ENCODE measurements at places on chromosomes 7 and 10.
A peak's percentile ranks its signal among the peaks of the same experiment; 100 is the strongest.

DNA sequence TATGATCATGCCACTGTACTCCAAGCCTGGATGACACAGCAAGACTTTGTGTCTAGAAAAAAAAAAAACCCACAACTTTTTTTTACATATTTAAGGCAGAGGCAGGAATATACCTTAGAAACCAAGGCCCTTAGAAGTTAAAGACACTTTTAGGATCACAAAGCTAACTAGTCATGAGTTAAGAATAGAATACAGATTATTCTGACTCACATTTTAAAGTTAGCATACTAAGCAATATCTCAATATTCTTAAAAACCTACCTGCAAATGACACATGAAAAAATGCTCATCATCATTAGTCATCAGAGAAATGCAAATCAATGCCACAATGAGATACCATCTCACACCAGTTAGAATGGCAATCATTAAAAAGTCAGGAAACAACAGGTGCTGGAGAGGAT, 177.7 kb downstream of the CHCHD3 start:
- DNase-seq, result no peak

- DNase-seq, result no peak
These were observed 14.1 kb downstream of the STAG3 start for GRCh38 chr7:100191775-100192174.

DNA sequence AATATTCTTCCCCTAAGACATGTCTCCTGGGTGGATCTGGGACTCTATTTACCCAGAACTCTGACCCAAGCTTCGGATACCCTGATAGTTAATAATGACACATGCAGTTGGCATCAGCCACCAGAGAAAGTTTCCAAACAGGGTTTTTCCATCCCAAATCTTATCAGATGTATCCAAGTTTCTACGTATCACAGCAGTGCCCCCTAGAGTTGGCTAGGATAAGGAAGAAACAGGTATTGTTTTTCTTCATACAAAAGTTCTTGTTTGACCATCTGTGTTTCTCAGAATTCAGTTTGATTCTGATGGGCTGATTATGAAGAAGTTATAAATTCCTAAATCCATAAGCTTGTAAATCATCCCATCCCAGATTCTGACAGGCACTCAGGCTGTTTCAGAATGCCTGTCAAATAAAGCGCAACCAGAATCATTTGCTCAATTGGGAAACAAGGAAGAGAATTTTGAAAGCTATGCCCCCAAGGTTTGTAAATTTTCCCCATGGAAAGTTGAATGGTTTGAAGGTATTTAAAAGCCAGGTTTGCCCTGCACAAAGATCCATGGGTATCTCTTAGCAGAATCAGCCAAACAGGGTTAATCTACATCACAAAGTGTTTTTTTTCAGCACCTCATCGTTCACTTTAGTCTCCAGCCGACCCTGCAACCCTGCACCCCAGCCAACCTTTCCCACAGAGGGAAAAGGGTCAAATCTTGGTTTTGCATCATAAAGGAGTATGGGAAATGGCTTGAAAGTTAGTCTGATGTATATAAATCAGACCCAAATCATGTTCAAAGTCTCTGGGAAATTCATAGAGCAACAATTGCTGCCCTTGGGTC, 47.4 kb downstream of the NRAP start:
- no peak for DNase-seq

DNA sequence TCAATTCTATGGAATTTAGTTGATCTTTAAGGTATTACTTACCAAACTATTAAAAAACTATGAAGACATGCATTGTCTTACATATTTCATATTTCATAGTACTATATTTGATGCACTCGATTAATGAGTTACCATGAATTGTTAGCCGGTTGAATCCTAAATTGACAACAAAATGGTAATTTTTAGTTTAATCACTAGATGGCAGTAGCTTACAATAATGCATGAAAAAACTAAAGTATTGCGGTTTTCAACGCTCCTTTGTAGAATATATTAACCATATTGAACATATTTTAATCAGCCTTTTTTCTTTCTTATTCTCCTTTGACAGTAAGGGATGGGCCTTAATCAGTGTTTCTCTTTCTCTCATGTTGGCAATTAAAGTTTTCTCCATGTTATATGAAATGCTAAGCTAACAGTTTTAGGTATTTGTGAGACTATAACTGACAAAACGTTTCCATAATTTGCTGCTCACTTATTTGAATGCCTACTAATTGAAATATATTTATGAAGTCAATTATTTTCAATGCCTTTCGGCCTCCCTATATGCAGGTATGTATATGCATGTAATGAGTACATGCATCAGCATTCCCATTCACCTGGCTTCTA, 48.5 kb upstream of the ARL4A start:
- no peak for DNase-seq

DNA sequence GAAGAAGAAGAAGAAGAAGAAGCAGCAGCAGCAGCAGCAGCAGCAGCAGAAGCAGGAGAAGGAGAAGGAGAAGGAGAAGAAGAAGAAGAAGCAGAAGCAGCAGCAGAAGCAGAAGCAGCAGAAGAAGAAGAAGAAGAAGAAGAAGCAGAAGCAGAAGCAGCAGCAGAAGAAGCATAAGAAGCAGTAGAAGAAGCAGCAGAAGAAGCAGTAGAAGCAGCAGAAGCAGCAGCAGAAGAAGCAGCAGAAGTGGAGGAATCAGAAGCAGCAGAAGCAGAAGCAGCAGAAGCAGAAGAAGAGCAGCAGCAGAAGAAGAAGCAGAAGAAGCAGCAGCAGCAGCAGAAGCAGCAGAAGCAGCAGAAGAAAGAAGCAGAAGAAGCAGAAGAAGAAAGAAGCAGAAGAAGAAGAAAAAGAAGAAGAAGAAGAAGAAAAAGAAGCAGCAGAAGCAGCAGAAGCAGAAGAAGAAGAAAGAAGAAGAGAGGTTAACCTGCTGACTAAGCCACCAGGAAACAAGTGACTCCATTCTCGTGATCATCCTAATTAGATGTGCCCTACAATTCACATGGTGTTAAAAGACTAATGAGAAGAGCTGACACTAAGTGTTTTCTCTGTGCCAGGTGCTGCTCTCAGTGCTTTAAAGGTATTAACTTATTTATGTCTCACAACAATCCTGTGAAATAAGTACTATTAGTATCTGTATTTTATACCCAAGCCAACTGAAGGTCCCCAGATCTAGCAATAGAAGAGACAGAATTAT, 11.6 kb downstream of the CDNF start:
- no peak for DNase-seq

DNA sequence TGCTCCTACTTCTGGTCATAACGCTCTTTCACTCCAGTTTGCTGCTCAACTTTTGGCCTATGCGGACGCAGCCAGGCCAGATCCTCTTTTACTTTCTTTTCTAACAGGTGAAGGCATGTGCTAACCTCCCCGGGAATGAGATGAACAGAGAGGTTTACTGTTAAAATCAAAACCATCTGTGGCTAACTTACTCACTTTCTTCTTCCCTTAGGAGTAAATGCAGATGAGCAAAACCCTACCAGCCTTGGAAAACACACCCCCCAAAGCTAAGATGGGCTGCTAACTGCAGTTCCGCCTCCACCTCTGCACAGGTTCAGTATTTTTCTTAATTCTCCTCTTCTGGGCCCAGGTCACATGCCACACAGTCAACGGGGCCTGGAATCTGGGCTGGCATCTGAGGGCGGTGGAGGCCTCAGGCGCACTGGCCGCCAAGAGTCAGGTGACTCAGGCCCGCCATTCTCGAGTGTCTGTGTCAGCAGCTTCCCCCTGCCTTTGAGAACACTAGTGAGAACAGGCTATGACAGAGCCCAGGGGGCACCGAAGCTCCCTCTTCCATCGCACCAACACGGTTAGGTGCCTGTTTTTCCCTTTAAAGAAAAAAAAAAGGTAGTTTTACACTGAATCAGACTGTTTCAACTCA, 11.1 kb downstream of the FAM53B start:
- DNase-seq, result peak; percentile 51
